Suppressor macrophage treated with lipopolysaccharide for 4 hours (primary cell): ENCODE measurements at places on chromosomes 4 and X.

- no peak for DNase-seq
Observed at GRCh38 chr4:36753048-36753447, 471.6 kb downstream of the DTHD1 start.

DNA sequence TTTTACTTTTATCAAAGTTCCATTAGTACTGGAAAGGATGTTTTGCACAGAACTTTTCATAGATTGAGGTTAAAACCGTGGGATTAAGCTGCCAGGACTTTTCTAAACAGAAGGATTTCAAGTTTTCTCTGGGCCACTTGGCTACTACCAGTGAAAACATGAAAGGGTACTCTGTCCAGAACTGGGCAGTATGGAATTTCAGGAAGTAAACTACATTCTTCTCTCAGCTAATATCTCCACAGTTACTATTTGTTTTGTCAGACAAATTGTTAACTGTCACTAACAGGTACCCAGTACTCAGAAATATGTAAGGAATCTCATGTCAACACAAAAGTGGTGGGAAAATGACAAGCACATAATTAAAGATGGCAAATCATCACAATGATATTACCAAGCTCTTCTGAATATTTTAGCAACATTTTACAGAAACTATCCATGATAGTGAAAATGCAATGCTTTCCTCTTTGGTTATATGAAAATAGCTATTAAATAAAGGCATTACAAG lies 454.4 kb downstream of the C4orf33 start:
- no peak for DNase-seq

GRCh38 chr4:87068583-87069021 lies 133.8 kb downstream of the AFF1 start:
- DNase-seq: no peak

GRCh38 chr4:95551653-95552052 lies 2.9 kb upstream of the UNC5C start:
- no peak for DNase-seq

DNA sequence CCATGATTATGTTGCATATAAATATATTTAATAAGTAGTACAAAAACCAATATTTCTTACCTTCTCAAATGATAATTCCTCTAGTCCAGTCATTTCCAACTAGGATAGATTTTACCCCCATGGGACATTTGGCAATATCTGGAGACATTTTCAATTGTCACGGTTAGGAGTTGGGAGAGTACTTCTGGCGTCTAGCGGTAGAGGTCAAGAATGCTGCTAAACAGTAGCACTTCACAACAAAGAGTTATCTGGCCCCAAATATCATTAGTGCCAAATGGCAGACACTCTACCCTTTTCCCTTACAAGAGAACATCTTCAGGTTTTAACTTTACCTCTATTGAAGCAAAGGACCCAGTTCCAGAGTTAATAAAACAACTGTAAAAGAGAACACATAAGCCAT lies 168.1 kb downstream of the FAT4 start:
- no peak for DNase-seq

- DNase-seq: no peak
Observed at GRCh38 chr4:82775243-82775642, 23.4 kb downstream of the SCD5 start.

DNA sequence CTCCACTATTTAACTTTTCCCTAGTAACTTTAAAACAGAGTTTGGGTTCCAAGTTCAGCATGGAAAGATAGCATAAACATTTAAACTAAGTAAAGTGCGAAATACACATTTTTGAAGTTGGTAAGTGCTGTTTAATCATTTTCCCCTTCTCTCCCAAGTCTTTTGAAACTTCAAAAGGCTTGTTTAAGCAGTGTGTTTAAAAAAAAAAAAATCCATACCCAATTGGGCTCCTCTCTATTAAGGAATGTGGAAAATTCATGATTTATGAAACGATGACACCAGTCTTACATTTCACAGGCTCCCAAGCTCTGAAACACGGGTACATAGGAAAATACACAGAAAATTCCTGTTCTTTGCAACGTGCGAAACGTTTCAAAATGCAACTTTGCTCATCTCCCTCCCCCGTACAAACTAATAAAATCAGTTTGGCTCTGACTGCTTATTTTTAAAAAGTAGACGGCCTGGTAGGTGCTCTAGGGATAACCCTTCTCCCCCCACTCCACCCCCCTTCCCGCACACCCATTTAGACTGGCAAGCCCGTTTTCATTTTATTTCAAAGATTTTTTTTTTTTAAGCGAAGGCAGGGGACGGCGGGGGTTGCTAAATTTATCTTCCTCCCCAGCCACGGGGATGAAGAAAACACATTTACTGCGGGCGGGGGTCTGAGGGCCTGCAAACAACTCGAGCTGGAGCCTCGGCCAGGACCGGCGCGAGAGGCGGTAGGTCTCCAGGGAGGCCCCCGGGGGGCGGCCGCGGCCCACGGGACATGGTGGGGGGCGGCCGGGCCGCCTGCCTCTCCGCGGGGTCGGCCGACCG lies 786 bp upstream of the ZFX start:
- DNase-seq: peak; percentile 59

- no peak for DNase-seq
Observed at GRCh38 chr4:123064390-123064789, 142.0 kb upstream of the NUDT6 start.

DNA sequence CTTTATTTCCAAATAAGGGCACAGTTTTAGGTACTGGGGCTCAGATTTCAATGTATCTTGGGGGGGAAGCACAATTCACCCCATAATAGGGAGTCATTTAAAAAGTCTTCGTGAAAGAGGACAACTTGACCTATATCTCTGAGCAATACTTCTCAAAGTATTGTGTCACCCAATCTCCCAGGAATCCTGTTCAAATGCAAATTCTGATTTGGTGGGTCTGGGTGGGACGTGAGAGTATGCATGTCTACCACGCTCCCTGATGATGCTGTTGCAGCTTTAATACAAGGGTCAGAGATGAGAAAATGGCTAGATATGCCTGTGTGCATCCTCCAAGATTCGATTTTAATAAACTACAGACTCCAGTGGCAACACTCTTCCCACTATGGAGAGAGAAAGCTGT lies 514.8 kb downstream of the BCOR start:
- DNase-seq: no peak

GRCh38 chrX:129654652-129655546 lies at the start of gene APLN:
Gene APLN, minus strand, starts transcription at chrX:129654956. Its CDS starts 326 bp downstream, at chrX:129654630.
- DNase-seq: no peak

- no peak for DNase-seq
Observed at GRCh38 chr4:92651536-92651935, 347.8 kb downstream of the GRID2 start.

DNA sequence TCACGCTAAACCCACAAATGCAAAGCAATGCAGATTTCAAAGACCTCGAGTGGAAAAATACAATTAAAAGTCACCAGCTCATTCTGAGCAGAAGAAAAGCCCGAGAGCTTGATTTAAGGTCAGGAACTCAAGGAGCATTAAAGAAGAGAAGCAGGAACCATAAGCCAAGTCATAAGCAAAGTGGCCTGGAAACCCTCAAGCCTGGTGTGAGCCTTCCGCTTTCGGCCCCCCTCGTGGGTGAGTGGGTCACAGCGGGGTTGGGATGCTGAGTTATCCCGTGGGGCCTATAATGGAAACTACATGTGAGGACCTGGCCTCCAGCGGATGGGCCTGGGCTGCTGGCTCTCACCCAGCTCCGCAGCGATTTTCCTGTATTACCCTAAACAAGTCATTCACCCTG lies 504.3 kb downstream of the RAB28 start:
- DNase-seq: no peak

DNA sequence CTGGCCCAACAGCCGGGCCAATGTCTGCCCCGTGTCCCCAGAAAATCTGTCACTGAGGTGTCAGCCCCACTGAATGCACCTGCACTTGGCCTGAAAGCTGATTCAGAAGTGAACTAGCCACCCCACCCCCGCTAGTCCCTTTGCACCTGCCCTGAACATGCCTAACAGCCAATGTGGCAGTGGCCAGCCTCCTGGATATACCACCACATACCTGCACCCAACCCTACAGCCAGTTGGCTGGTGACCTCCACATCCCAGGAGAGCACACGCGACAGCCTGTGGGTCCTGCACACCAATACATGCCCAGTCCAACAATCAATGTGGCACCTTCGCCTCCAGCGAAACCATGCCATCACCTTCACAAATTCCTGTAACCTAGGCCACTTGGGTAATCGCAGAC lies 116.7 kb downstream of the GALNTL6 start:
- DNase-seq: no peak

DNA sequence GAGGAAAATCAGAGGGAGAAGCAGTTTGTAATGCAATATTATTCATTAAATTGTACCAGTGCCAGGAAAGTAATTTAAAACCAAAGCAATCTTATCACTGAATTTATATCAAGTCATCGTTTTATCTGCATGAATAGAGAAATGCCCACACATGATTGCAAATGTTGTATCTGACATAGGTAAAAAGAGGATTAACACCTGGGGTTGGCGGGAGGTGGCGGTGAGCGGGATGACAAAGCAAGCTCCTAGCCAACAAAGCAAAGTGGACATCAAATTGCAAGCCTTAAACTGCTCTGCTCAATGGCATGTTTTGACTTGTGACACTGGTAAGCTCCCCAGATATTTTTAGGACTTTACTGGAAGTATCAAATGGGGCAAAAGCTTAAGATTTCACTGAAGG lies 16.4 kb downstream of the HPGD start:
- no peak for DNase-seq

- DNase-seq: no peak
Observed at GRCh38 chr4:146099585-146099984, 75.9 kb upstream of the LSM6 start.

- DNase-seq: no peak
Observed at GRCh38 chr4:76867880-76868655, 29.9 kb downstream of the SOWAHB start.
